ENCODE measurements at places on chromosomes 5 and 9.

DNA sequence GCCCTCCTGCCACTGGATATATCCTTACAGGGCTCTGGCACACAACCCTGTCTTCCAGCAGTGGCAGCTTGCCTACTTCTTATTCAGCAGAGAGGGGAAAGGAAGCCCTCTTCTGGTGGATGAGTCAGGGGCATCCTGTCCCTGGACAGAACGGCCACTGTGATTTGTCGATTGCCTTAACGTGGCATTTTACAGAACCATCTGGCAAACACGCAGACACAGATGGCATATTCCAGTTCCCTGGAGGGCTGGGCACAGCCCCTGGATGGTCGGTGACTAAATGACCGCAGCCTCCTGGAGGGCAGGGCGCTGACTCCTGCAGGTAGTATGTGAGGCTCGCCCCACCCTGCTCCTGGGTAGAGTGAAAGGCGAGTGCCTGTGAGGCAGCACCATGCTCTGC, 62.1 kb downstream of the DCP2 start:
- DNase-seq: no peak

- DNase-seq: no peak
Observed at GRCh38 chr5:81017320-81017719, 57.2 kb downstream of the RASGRF2 start.

DNA sequence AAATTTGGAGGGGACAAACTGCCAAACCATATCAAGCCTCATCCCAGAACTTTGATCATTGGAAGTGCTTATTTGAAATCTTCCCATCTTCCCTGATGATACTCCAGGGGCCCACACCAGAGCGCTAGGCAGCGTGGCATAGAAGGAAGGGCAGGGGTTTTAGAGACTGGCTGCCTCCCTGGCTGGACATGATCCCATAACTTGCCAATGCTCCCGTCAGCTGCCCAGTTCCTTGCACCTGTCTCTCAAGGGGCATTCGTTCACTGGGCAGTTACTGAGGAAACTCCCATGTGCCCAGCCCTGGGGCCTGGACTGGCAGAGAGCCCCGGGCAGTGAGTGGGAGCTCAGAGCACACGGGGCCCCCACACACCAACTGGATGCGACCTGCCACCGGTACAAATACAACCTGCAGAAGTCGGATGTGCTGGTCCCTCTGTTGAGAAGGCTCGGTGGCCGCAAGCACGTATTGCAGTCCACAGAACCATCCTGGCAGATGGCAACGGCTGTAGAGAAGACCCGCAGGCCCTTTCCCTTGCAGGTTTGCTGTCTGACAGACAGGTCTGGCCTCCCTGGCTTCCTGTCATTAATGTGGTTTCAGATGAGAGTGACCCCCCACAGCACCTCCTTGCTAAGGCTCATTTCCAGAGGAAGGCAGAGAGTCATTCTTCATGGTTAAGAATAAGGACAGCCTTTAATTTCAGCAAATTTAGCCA, 122.4 kb downstream of the MVB12B start:
- no peak for DNase-seq

DNA sequence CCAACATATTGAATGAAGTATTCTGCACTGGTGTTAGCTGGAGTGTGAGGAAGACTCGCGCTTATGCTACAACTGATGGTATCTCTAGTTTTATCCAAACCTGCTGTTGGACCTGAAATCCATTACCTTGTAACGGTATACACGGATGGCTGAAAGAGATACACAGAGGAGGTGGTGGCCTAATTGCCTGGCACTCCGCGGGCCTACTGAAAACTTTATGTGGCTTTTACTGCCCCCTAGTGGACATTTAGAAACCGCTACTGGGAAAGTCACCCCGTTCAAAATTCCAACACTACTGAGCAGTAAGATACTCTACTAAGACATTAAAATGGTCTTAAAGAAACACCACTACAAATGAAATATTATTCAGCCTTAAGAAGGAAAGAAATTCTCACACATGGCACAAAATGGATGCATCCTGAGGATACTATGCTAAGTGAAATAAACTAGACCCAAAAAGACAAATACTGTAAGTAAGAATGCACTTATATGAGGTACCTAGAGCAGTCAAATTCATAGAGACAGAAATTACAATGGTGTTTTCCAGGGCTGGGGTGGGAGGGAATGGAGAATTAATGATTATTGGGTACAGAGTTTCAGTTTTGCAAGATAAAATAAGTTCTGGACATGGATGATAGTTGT, 100.4 kb downstream of the TTLL11 start:
- no peak for DNase-seq

GRCh38 chr9:72431036-72431435, 66.0 kb upstream of the ZFAND5 start:
- DNase-seq: no peak

DNA sequence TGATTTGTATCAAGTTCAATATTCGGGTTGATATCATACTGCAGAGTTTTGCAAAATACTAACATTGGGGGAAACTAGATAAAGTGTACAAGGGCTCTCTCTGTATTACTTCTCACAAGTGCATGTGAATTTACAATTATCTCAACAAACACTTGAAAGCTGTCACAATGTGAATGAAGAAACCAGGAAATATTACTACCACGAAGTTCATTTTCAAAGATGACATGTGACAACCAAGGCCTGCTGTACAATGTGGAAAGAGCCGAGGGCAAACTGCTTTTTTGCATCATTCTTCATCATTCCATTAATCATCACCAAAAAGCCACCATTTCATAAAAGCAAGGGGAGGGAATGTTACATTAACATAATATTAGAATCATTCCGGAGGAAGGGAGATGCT, 310.0 kb downstream of the GLIS3 start:
- no peak for DNase-seq

GRCh38 chr5:125112196-125112595, 365.8 kb upstream of the ZNF608 start:
- DNase-seq: no peak

DNA sequence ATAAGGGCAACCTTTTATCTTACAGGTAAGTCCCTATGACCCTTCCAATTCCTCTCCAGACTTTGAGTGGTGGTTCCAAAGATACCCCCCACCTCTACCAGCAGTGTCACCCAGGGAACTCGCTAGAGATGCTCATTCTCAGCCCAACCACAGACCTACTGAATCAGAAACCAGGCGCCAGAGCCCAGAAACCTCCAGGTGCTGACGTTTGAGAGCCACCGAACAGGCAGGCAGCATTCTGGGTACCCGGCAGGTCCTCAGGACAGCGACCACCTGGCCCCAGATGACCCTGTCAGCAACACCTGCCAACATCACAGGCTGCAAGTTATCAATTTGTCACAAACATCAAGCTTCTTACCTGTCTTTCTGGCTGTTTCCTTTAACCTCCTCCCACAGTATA, 19.5 kb downstream of the RAPGEF1 start:
- no peak for DNase-seq

DNA sequence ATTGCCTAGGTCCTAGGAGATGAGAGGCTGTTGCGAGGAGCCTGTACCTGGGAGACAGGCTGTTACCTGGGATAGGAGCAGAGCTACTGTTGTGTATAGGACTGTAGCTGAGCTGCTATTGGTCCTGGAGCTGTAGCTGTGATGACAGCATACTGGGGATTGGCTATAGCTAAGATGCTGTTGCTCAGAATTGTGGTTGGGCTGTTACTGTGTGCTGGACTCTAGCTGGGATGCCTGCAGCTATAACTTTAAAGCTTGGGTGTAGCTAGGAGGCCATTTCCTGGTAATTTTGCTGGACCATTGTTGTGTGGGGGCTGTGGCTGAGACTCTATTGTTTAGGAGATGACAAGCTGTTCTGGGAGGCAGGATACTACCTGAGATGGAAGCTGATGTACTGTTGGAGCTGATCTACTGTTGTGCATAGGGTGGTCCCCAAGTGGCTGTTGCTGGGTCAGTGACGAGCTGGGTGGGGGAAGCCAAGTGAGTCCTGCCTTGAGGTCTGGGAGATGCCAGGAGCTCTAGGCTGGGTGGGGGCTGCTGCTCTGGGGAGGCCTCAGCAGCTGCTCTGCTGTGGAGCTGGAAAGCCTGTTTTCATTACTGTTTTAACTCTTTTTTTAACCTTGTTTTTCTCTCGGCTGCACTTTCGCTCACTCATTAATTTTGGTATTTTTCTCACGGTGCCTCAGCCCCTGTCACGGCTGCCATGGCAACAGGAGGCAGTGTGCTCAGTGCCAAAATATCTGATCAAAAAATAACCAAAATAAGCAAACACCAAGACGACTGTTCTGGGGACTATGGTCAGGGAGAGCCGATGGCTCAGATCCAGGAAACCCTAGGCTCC, 3.0 kb upstream of the PCDH1 start:
- DNase-seq: no peak

DNA sequence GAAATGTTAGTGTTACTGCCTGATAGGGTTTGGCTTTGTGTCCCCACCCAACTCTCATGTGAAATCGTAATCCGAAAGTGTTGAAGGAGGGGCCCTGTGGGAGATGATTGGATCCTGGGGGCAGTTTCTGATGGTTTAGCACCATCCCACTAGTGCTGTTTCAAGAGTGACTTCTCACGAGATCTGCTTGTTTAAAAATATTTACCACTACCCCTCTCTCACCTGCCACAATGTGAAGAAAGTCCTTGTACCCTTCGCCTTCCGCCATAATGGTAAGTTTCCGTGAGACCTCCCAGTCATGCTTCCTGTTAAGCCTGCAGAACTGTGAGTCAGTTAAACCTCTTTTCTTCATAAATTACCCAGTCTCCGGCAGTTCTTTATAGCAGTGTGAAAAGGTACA, 2.6 kb upstream of the RFX3 start:
- no peak for DNase-seq

DNA sequence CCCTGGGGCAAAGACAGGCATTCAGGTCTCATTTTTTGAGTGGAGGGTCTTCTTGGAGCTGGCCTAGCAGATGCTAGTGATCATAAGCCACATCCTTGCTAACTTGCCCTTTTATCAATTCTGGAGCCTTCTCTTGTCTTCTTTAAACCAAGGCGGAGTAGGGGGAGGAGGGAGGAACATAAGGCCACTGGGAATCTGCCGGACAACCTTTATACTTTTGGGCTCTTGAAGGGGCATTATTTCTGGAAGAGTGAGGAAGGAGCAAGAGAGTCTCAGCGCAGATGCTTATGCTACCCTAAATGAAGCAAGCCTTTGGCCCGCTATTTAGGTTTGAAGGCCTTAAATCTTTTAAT, 2.0 kb downstream of the TMEFF1 start:
- DNase-seq: no peak

GRCh38 chr9:123422635-123423310, 66.8 kb downstream of the CRB2 start:
- DNase-seq: no peak

- no peak for DNase-seq
Observed at GRCh38 chr5:1728846-1729245, 70.8 kb downstream of the MRPL36 start.

DNA sequence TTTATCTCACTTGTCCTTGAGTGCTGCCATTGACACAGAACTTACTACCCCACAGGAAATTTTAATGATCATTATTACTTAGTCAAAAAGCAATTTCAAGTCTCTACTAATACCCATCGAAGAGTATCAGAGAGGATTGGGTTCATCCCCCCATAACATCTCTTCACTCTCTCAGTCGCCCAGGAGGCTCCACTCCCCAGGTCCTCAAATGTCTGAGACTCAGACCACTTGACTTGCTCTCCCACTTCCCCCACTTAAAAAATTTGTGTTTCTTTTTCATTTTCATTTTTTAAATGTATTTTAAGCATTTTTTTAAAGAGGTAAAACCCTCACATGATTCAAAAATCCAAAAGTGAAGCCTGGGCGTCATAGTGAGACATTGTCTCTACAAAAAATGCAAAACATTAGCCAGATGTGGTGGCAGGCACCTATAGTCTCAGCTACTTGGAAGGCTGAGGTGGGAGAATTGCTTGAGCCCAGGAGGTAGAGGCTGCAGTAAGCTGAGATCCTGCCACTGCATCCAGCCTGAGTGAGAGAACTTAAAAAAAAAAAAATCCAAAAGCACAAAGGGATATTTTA, 56.8 kb upstream of the TRAF1 start:
- DNase-seq: no peak

DNA sequence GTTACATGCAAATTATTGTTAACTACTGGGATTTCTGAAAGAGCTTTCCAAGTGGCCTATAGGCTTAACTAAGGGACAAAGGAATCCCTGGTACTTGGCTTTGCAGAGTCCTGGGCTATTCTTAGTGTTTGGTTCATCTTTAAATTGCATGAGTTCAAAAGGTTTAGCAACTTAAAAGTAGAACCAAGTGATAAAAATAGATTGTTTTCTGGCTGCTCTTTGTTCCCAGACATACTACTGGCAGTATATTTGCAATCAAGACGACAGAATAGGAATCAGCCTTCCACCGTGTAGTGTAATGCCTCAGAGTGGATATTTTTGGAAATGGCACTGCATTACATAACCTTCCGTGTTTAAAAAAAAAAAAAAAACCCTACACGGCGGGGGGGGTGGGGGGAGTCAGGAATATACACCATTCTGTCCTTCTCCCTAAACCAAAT, 1.0 kb downstream of the NREP start:
- no peak for DNase-seq

GRCh38 chr9:123431581-123431980, 75.6 kb downstream of the CRB2 start:
- no peak for DNase-seq

GRCh38 chr5:172114875-172115422, 73.1 kb downstream of the STK10 start:
- DNase-seq: no peak

GRCh38 chr9:74172874-74173273, 324.3 kb upstream of the RORB start:
- no peak for DNase-seq

GRCh38 chr9:108017671-108018070, 528.1 kb upstream of the KLF4 start:
- DNase-seq: no peak

DNA sequence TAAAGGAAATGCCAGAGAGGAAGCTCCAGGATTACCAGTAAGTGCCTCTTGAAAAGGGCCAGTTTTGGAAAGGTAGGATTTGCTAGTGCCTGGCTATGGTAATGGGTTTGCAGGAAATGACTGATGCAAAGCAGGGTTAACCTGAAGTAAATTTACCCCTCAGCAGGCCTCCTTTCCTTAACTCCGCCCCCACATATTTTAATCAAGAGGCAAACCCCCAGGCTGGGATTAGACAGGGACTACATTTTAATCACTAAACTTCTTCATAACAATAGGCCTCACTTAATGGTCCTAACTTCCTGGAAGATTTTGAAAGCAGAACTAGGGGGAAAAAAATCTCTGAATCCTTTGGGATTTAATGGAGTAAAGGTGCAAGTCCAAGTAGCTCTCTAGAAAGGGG, 10.2 kb upstream of the SLC1A3 start:
- DNase-seq: no peak

GRCh38 chr9:61673664-61674381, 484.0 kb downstream of the SPATA31A7 start:
- DNase-seq: no peak
